Activated naive CD4-positive, alpha-beta T cell (primary cell): ENCODE measurements at places on chromosomes 3 and 15.

DNA sequence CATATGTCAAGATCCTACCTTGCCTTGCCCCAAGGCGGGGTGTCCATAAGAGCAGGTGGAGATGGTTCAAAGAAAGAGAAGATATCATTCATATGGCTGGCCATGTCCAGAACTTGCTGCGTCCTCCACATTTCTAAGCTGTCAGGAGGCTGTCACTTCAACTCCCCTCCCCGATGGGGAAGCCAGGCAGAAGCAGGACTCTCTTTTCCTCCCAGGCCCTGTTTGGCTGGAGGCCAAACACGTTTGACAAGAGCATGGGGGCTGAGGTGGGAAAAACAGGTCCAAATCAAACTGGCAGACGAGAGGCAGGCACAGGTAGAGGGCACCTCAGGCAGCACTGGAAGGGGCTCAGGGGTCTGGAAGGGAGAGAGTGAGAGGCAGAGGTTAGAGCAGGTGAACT, 37.7 kb downstream of the MESD start:
- DNase-seq: no peak

DNA sequence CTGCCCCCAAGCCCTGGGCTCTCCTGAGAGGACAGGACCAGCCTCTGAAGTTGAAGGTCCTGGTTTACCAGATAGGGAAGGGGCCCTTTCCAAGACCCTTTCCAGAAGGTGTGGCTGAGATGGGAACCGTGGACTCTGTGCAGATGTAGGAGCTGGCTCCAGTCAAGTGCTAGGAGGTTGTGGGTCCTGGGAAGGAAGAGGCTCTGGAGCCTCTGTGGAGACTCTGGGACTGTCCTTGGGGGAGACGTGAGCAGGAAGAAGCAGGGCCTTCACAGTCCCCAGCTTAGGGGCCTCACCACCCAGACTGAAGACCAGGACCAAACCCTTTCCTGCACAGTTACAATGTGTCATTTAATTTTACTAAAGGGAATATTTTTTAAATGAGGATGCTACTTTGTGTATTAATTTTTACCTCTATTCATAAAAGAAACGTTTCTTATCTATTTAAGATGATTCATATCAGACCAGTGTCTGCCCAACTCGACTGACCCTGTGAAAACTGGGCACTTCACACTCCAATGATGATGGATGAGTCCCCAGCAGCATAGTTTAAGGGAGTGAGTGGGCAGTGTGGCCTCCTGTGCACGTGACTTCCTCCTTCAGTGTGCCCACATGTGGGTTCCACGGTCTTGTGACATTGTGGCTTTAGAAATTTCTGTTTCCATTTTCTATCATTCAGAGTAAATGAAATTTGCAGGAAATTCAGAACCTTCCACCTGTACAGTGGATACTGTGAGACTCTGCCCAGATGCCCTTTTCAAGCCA, 10.9 kb downstream of the CCR5AS start:
- DNase-seq: no peak

GRCh38 chr3:115270849-115271248, 123.8 kb upstream of the ZBTB20 start:
- DNase-seq: no peak

- DNase-seq: no peak
Observed at GRCh38 chr3:121496786-121497185, 49.0 kb downstream of the POLQ start.

DNA sequence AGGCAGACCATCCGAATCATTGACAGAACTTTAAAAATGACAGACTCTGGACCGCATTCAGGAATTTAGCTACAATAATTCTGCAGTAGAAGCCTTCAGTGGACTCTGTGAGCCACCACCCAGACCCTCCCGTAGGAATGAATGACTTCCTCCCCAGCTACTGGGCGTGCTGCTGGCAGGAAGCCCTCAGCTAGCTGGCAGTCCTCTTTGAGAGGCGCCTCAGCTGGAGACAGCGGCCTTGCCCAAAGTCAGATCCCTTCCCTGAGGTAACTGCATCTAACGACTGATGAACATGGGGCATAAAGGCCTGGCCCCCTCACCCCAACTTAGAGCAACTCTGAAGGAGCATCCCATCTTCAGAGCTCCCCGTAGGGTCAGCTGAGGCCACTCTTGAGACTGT, 25.8 kb downstream of the CRABP1 start:
- DNase-seq: no peak

GRCh38 chr15:42820811-42821210, 83.9 kb upstream of the CDAN1 start:
- no peak for DNase-seq

- DNase-seq: no peak
Observed at GRCh38 chr15:31275331-31276262, 51.0 kb upstream of the KLF13 start.

- no peak for DNase-seq
Observed at GRCh38 chr3:13030684-13031083, 42.5 kb downstream of the IQSEC1 start.

GRCh38 chr3:110062716-110063115, 725.4 kb upstream of the DPPA4 start:
- no peak for DNase-seq

- no peak for DNase-seq
Observed at GRCh38 chr15:39139431-39140059, 441.3 kb upstream of the THBS1 start.

GRCh38 chr15:95457520-95457919, 873.0 kb upstream of the NR2F2 start:
- no peak for DNase-seq

DNA sequence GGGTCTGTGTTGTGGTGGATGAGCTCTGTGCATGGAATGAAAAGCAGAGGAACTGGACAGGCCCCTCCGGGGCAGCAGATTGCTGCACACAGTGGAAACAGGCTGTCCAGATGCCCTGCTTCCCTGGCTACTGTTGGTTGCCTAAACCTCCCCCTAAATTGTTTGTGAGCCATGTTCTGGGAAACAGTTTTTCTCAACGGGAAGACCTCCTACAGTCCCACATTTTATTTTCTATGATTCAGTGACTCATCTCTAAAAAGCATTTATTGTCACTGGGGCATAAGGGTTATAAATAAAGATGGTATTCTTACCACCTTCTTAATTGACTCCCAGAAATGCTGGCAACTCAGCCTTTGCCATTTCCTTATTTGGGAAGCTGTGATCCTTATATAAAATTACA, 20.3 kb upstream of the PTPN9 start:
- no peak for DNase-seq
